ENCODE measurements at places on chromosomes 16 and 17.

- no peak for DNase-seq
Observed at GRCh38 chr16:81210807-81211206, 27.7 kb upstream of the BCO1 start.

DNA sequence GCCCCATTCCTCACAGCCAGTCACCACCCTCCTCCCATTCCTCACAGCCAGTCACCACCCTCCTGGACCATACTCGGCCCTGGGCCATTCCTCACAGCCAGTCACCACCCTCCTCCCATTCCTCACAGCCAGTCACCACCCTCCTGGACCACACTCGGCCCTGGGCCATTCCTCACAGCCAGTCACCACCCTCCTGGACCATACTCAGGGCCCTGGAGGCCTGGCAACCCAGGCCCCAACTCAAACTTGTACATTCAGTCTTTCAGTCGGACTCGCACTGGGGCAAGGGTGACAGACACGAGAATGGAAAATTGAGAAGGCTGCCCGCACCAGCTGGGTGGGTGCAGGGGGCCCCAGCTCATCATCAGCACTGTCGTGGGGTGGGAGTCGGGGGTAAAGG, 30.4 kb upstream of the FOXK2 start:
- no peak for DNase-seq

GRCh38 chr17:68606451-68607307, 5.5 kb upstream of the FAM20A start:
- DNase-seq, result no peak

GRCh38 chr16:83882163-83882885, 16.6 kb upstream of the MLYCD start:
- DNase-seq, result no peak

- no peak for DNase-seq
Observed at GRCh38 chr17:57404073-57404472, 147.8 kb downstream of the MSI2 start.

DNA sequence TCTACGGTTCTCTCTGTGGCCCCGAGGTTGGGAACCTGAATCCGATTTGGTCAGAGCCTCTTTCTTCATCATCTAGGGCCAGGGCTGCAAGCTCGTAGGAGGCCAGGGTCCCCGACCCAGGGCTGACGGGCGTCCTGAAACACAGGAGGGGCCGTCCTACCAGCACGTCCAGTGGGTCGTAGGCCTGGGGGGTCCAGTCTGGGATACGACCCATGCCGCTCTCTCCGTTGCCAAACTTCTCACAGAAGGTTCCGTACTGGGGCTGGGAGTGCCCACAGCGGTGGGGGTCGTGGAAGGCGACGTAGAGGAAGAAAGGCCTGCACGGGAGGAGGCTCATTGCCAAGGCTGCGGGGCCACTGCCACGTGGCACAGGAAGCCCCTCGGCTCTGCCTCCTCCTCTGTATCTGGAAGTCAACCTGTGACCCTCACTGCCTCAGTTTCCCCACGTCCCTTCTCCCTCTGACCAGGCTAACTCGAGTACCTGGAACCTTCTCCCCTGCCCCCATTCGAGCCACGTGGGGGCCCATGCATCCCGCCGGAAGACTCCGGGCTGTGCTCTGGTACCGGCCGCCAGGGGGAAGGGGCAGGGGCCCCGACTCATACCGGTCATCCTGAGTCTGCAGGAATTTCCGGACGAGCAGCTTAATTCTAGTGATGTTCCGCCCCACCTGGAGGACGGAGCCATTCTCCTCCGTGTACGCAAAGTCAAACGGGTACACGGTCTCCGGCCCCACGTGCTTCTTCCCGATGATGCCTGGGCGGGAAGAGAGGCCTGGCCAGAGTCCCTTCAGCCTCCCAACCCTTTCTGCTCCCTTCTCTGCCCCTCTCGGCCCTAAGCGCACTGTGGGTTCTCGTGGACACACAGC, 5.9 kb downstream of the SGSH start:
- DNase-seq, result no peak

DNA sequence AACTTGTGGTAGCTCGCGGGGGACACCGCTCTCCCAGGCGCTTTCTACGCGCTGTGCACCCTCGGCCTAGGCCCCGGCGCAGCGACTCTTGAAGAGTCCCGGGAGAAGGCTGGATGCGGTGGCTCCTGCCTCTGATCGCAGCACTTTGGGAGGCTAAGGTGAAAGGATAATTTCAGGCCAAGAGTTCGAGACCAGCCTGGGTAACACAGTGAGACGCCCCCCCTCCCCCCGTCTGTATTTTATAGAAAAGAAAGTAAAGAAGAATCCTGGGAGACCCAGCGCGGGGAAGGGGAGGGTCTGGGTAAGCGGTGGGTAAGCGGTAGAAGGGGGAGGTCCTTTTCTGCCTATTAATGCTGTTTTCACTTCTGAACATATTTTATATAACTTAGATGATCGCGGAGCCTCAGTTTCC, 486 bp upstream of the PLLP start:
- no peak for DNase-seq

DNA sequence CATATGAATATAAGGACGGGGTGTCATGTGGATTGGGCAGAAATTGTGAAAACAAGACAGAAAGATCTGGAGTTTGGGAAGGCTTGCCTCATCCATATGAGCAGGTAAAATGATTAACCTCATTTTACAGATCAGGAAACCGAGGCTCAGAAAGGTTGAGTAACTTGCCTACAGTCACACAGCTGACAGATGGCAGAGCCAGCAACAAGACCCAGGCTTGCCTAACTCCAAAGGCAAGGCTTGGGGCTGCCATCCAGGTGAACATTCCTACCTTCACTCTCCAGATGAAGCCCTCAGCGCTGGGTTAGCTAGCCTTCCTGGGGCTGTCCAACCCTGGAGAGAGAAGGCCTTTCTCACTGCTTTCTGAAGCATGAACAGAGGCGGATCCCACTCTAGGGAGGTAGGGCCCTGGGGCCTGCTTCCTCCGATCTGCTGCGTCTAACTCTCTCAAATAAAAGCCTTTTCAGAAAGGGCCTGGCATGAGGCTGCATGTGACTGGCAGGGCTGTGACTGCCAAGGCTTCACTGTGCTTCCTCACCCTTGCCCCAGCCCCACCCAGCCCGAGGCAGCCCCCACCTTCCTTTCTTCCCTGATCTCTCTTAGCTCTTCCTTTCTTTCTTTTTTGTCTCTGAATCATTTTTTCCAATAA, 107.8 kb downstream of the GNAO1 start:
- DNase-seq, result no peak

DNA sequence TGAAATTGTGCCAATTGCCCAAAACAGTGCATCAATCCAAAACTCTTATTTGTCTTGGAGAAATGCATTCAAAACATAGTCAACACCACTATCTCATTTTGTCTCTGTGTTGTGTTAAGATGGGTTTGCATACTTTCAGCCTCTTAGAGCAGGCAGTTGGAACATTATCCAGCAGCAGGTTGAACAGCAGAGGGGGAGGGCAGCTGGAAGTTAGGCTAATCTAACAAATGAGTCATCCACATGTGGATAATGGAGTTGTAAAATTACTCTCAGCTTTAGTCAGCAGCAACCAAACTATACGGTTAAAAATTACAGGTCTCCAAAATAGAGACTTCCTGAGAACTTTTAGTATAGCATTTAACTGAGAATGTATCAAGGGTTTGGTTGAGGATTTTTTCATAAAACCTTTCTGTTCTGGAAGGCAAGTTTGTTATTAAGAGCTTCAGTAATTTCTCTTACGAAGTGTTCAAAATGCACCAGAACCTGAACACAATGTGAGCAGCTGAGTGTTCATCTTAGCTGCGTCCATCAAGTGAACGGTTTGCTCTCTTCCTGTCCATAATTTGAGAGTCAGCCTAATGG, 46.3 kb downstream of the PRKCA start:
- no peak for DNase-seq

DNA sequence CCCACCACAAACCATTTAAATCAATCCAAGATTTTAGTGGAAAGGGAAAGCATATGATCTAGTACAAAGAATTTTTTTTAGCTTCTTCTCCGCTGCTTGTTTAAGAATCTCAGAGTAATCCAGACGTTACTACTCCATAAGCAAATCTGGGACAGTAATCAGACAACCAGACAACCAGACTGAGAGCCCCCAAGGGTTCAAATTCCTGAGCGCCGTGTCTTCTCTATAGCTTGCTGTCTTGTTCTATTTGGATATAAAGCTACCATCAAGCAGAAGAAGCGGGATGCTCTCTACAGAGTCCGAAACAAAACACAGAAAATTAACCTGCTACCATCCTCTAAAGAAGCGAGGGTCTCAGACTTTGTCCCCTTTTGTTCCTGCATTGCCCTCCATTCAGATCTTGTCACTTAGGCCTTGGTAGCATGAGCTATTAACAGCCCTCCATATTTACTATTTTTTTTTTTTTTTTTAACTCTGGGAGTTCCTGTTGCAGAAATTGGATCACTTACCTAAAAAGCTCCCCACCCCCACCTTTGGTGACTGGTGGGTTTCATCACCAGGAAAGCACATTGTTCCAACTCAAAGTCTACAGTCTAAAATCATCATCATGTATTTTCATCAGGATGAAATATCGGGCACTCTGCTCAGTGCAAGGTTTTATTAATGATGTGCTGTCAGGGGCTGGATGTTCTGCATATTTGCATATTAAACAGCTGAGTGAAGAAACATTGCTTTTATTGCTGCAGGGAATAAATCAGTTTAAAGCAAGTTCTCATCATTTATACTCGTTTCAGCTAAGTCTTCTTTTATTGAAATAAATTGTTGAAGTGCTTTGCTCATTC, 576.7 kb downstream of the WWOX start:
- no peak for DNase-seq

GRCh38 chr16:10497132-10498101, 83.0 kb downstream of the EMP2 start:
- DNase-seq, result no peak

Measured in stimulated activated CD8-positive, alpha-beta memory T cell treated with anti-CD3 and anti-CD28 coated beads, Interleukin-4, amount 100 ng/mL, for 48 hours (primary cell).